ENCODE measurements at places on chromosomes 1 and 21. TPM values are rescaled to one million over a fixed set of nuclear protein-coding genes. Genes with fewer than 3 reads are reported as not detected.

LCE2C gene
- total RNA-seq, result not detected

HPDL gene
- 0.18 TPM for total RNA-seq

- no peaks in the 10 kb centered on the region for H3K27me3 ChIP-seq
- H3K36me3 ChIP-seq, result no peaks in the 10 kb centered on the region
- H3K27ac ChIP-seq, result no peak overlapping the region
- H3K4me1 ChIP-seq, result no peaks in the 10 kb centered on the region
- H3K4me3 ChIP-seq, result no peak overlapping the region
- no peak for DNase-seq
Measured at GRCh38 chr1:240136402-240136801, 44.7 kb downstream of the FMN2 start.

DNA sequence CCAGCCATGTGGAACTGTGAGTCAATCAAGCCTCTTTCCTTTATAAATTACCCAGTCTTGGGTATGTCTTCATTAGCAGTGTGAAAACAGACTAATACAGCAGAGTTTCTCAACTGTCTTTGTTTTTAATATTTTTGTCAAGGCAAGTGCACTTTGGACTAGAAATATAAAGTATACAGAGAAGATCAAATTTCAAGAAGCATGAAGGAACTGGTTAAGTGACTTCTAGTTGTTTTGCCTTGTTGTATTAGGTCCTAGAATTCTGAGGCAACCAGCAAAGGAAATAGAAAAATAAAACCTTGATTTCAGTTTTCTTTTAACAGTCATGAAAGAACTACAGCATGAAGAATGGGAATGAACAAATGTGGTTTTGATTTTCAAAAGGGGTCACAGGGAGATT is 131.1 kb upstream of the PTGFR start:
- H3K27ac ChIP-seq, result no peak overlapping the region
- H3K4me3 ChIP-seq, result no peak overlapping the region
- DNase-seq, result no peak
- no peaks in the 10 kb centered on the region for H3K4me1 ChIP-seq

CELA3B gene
- total RNA-seq, result 21,242 TPM

- H3K27ac ChIP-seq, result no peak overlapping the region
- H3K4me3 ChIP-seq, result peak overlapping the region; percentile 4
- no peak for DNase-seq
- H3K27me3 ChIP-seq, result no peaks in the 10 kb centered on the region
- no peaks in the 10 kb centered on the region for H3K4me1 ChIP-seq
- H3K36me3 ChIP-seq, result no peaks in the 10 kb centered on the region
Measured at GRCh38 chr1:97138515-97139032, 417.0 kb downstream of the PTBP2 start.

- no peaks in the 10 kb centered on the region for H3K4me1 ChIP-seq
- no peak overlapping the region for H3K27ac ChIP-seq
- no peaks in the 10 kb centered on the region for H3K36me3 ChIP-seq
- no peak for DNase-seq
- no peak overlapping the region for H3K4me3 ChIP-seq
Measured at GRCh38 chr1:38258085-38258627, 211.6 kb upstream of the POU3F1 start.

NCF2 gene
- total RNA-seq, result 1.3 TPM

DNA sequence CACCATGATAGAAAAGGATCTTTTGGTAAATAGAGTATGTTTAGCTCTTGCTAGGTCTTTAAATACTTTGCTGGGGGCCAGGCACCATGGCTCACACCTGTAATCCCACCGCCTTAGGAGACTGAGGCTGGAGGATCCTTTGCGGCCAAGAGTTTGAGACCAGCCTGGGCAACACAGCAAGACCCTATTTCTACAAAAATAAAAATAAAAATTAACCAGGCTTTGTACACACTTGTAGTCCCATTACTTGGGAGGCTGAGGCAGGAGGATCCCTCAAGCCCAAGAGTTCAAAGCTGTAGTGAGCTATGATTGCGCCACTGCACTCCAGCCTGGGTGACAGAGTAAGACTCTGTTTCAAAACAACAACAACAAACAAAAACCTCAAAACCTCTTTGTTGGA is 1.1 kb upstream of the KCNE2 start:
- H3K4me1 ChIP-seq, result no peaks in the 10 kb centered on the region
- DNase-seq, result no peak
- H3K27me3 ChIP-seq, result no peaks in the 10 kb centered on the region
- no peak overlapping the region for H3K27ac ChIP-seq
- H3K36me3 ChIP-seq, result no peaks in the 10 kb centered on the region

GRCh38 chr1:173020138-173020750 is 30.5 kb downstream of the TNFSF18 start:
- H3K27me3 ChIP-seq, result no peaks in the 10 kb centered on the region
- no peak for DNase-seq
- no peak overlapping the region for H3K27ac ChIP-seq
- H3K4me3 ChIP-seq, result no peak overlapping the region
- no peaks in the 10 kb centered on the region for H3K36me3 ChIP-seq

DNA sequence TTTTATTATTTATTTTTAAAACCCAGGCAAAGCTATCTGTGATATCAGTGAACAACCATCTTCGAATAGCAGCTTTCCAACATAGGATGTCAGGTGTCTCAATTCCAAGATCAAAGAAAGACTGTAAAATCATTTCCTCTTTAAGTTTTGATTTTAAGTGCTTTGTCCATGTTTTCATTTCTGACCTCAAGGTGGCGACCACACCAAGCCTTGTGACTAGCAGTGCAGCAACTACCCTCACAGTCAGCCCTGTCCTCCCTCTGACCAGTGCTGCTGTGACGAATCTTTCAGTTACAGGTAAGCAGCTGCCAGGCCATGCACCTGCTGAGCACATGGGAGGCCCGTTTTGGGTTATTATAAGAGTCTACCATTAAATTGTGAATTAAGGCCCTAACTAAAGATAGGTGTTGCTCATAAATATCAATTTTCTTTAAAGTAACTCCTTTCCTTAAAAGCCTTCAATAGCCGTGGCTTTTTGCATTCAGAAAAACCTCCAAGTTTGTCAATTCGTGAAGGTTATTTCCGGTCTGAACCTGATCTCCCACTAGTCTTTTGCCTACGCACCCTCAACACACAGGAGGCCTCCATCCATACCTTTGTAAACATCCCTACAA is 117.0 kb downstream of the CD247 start:
- DNase-seq, result peak; percentile 74
- H3K36me3 ChIP-seq, result peaks cover 5% of the 10 kb centered on the region
- H3K27ac ChIP-seq, result no peak overlapping the region
- no peak overlapping the region for H3K4me3 ChIP-seq

DNA sequence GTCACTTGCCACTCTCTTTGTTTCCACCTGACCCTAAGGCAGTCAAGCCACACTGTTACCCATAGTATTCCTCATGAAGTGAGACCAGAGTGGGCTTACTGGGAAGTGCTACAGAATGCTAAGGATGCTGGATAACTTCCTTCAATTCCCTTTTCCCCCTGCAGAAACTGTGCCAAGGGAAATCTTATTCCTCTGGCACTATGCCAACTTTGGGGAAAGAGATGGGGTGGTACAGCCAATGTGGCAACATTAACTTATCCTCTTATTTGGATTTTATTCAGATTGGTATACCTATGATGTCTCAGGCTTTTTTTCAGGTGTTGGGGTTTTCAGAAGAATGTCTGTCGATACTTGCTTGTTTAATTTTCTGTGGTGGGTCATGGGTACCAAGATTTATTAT is 599.4 kb upstream of the PBX1 start:
- no peaks in the 10 kb centered on the region for H3K36me3 ChIP-seq
- H3K27me3 ChIP-seq, result no peaks in the 10 kb centered on the region
- H3K27ac ChIP-seq, result no peak overlapping the region

GRCh38 chr1:82059959-82060358 is 259.2 kb downstream of the ADGRL2 start:
- no peaks in the 10 kb centered on the region for H3K36me3 ChIP-seq
- no peak for DNase-seq
- no peak overlapping the region for H3K27ac ChIP-seq

GRCh38 chr1:202135221-202135721 is 9.3 kb downstream of the ARL8A start:
- peak overlapping the region; percentile 18 for H3K27ac ChIP-seq
- peak; percentile 70 for DNase-seq
- no peak overlapping the region for H3K4me3 ChIP-seq
- no peaks in the 10 kb centered on the region for H3K4me1 ChIP-seq

DNA sequence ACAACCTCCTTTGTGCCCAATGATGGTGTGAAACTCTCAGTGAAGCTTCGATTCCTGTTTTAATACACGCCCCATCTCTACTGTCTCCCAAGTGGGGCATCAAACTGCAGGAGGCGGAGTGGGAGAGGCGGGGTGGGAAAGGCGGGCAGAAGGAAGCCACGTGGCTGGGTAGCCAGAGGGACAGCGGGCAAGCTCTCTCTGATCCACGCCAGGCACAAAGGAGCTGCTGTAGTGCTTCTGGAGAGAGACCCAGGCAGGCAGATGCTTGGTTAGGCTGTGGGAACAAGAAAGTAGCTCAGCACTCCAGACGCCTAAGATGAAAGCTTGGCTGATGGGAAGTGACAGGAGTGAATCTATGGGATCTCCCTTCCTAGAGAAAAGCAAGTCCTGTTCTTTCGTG is 25.7 kb downstream of the TRIM67 start:
- DNase-seq, result no peak
- H3K4me3 ChIP-seq, result no peak overlapping the region
- H3K36me3 ChIP-seq, result no peaks in the 10 kb centered on the region
- H3K27me3 ChIP-seq, result no peaks in the 10 kb centered on the region
- H3K27ac ChIP-seq, result no peak overlapping the region

- H3K27me3 ChIP-seq, result no peaks in the 10 kb centered on the region
- no peak overlapping the region for H3K27ac ChIP-seq
- peak; percentile 12 for DNase-seq
Measured at GRCh38 chr21:46121286-46122221, 23.6 kb downstream of the COL6A2 start.

DNA sequence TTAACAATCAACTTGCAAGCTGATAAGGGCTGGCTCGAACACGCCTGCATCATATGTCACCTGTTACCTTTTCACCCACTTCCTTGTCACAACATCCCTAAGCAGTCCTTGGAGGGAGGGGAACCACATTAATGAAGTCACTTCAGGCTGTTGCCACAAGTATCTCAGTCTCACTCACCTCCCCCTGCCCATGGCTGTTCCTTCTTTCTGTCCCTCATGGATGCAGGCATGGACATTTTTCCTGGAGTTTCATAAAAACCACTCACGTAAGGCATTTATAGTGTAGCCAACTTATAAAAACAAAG is 76.8 kb upstream of the ANGPTL1 start:
- H3K27ac ChIP-seq, result peak overlapping the region; percentile 84
- H3K27me3 ChIP-seq, result no peaks in the 10 kb centered on the region
- no peak overlapping the region for H3K4me3 ChIP-seq
- no peak for DNase-seq
- H3K36me3 ChIP-seq, result no peaks in the 10 kb centered on the region
- no peaks in the 10 kb centered on the region for H3K4me1 ChIP-seq

GRCh38 chr1:209808059-209808581 is 2.2 kb upstream of the IRF6 start:
- H3K36me3 ChIP-seq, result no peaks in the 10 kb centered on the region
- H3K27ac ChIP-seq, result no peak overlapping the region
- peaks cover 6% of the 10 kb centered on the region for H3K4me1 ChIP-seq

- no peaks in the 10 kb centered on the region for H3K27me3 ChIP-seq
- H3K4me1 ChIP-seq, result peaks cover 23% of the 10 kb centered on the region
- no peak for DNase-seq
Measured at GRCh38 chr1:31957701-31958674, 19.8 kb upstream of the PTP4A2 start.

MCOLN3 gene
- total RNA-seq, result 5.2 TPM

KIF26B gene
- 0.56 TPM for total RNA-seq

C4BPA gene
- total RNA-seq, result 6.9 TPM

DNA sequence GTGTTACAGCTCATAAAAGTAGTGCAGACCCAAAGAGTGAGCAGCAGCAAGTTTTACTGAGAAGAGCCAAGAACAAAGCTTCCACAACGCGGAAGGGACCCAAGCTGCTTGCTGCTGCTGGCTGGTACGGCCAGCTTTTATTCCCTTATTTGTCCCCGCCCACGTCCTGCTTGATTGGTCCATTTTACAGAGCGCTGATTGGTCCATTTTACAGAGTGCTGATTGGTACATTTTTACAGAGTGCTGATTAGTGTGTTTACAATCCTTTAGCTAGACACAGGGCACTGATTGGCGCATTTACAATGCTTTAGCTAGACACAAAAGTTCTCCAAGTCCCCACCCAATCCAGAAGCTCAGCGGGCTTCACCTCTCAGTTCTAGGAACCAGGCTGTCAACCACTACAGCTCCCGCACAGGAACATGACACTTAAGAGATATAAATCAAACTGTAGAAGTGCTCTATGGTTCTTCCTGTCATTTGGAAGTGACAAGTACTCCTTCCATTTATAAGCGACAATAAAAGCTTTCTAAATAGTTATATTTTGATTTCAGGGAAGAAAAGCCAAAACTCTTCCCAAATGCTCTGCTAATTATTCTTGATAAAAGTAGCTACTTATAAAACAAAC is 28.5 kb downstream of the RNF115 start:
- no peaks in the 10 kb centered on the region for H3K36me3 ChIP-seq
- no peak for DNase-seq
- H3K4me3 ChIP-seq, result no peak overlapping the region
- H3K27me3 ChIP-seq, result no peaks in the 10 kb centered on the region
- H3K4me1 ChIP-seq, result no peaks in the 10 kb centered on the region

IVL gene
- not detected for total RNA-seq

- H3K4me1 ChIP-seq, result peaks cover 4% of the 10 kb centered on the region
- no peak for DNase-seq
- H3K27me3 ChIP-seq, result no peaks in the 10 kb centered on the region
- H3K36me3 ChIP-seq, result no peaks in the 10 kb centered on the region
- no peak overlapping the region for H3K4me3 ChIP-seq
Measured at GRCh38 chr1:15311880-15312279, 64.9 kb downstream of the FHAD1 start.

GRCh38 chr1:231665101-231665500 is 38.5 kb downstream of the DISC1 start:
- no peaks in the 10 kb centered on the region for H3K36me3 ChIP-seq
- H3K4me3 ChIP-seq, result no peak overlapping the region
- no peak for DNase-seq
- H3K27ac ChIP-seq, result no peak overlapping the region
- H3K4me1 ChIP-seq, result no peaks in the 10 kb centered on the region

- no peak overlapping the region for H3K4me3 ChIP-seq
- no peak for DNase-seq
- H3K27ac ChIP-seq, result no peak overlapping the region
- H3K36me3 ChIP-seq, result no peaks in the 10 kb centered on the region
Measured at GRCh38 chr1:30856260-30856790, 52.2 kb downstream of the SDC3 start.

- no peaks in the 10 kb centered on the region for H3K36me3 ChIP-seq
- no peaks in the 10 kb centered on the region for H3K27me3 ChIP-seq
- H3K4me3 ChIP-seq, result no peak overlapping the region
- H3K4me1 ChIP-seq, result no peaks in the 10 kb centered on the region
- H3K27ac ChIP-seq, result no peak overlapping the region
Measured at GRCh38 chr1:244826712-244827111, 8.7 kb upstream of the COX20 start.

GRCh38 chr1:202249436-202249835 is 55.8 kb downstream of the LGR6 start:
- no peaks in the 10 kb centered on the region for H3K4me1 ChIP-seq
- DNase-seq, result no peak
- H3K27me3 ChIP-seq, result no peaks in the 10 kb centered on the region
- H3K36me3 ChIP-seq, result no peaks in the 10 kb centered on the region
- H3K4me3 ChIP-seq, result no peak overlapping the region

BSND gene
- total RNA-seq, result not detected

PRDM16 gene
- total RNA-seq, result 15.7 TPM

COL16A1 gene
- total RNA-seq, result 3.3 TPM
